Activated T-cell treated with anti-CD3 and anti-CD28 coated beads for 1 hour (primary cell): ENCODE measurements at places on chromosomes 2 and 18.

GRCh38 chr18:11512096-11513025, 97.0 kb upstream of the SLC35G4 start:
- DNase-seq: no peak

- no peak for DNase-seq
These were observed 89.6 kb downstream of the BCL2 start for GRCh38 chr18:63229971-63230370.

- no peak for DNase-seq
These were observed 47.5 kb downstream of the PTGR3 start for GRCh38 chr18:75161256-75162028.

- DNase-seq: no peak
These were observed 21.3 kb upstream of the ICOS start for GRCh38 chr2:203915256-203915655.

DNA sequence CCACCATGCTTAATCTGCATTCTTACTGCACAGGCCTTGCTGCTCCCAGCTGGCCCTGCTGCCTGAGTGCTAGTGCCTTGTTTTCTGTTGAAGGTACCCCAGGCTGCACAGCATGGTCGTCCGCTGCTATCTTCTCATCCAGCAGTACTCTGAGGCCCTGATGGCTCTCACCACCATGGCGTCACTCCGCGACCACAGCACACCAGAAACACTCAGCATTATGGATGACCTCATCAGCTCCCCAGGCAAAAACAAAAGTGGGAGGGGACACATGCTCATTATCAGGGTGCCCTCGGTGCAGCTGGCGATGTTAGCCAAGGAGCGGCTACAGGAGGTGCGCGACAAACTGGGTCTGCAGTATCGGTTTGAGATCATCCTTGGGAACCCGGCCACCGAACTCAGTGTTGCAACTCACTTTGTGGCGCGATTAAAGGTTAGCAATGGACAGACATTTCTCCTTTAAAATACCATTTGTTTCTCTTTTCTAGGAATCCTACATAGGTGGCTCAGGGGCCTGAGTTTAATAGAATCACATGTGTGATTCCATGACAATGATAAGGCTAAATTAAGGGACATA, 110.5 kb downstream of the ESCO1 start:
- no peak for DNase-seq

- no peak for DNase-seq
These were observed 97.6 kb upstream of the AGAP1 start for GRCh38 chr2:235396071-235396846.

DNA sequence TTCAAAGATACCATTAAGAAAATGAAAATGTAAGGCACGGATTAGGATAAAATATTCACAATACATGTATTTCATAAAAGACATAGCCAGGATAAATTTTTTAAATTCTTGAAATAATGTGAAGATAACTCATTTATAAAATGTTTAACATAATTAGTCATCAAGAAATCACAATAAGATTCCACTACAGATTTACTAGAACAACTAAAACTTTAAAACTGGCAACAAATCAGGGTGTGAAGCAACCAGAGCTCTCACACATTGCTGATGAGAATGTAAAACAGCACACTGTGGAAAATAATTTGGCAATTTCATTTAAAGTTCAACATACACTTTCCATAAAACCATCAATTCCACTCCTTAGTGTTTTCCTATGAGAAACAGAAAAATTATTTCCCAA, 89.6 kb upstream of the UBE2E3 start:
- DNase-seq: no peak

DNA sequence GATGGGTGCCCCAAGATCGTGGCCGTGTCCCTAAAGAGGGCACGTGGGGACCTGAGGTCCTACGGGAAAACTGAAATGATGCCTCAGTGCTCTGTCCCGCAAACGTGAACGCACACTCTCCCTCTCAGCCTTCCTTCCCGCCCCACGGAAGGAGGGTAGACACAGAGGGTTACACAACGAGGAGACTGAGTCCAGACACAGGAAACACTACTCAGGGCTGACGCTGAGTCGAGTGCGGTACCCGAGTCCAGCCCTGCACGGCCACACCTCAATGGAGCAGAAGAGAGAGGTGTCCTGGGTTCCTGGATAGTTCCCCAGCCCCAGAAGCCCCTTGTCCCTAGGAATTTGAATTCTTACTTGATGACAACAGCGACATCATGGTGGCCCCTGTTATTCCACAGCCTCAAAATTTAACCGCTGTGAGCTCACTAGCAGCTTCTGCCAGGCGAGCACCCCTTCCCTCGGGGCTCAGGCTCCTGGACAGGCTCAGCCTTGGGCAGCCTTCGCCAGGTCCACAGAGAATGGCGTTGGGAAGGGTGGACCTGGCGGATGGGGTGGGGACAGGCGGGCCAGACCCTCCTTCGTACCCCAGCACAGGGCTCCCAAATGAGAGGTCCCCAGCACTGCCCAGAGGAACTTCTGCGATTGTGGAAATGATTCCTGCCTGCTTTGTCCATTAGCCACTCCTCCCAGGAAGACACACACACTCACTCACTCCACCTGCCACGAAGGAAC, 980 bp upstream of the RNPEPL1 start:
- no peak for DNase-seq

GRCh38 chr18:26717123-26717719, 148.3 kb downstream of the AQP4 start:
- no peak for DNase-seq

DNA sequence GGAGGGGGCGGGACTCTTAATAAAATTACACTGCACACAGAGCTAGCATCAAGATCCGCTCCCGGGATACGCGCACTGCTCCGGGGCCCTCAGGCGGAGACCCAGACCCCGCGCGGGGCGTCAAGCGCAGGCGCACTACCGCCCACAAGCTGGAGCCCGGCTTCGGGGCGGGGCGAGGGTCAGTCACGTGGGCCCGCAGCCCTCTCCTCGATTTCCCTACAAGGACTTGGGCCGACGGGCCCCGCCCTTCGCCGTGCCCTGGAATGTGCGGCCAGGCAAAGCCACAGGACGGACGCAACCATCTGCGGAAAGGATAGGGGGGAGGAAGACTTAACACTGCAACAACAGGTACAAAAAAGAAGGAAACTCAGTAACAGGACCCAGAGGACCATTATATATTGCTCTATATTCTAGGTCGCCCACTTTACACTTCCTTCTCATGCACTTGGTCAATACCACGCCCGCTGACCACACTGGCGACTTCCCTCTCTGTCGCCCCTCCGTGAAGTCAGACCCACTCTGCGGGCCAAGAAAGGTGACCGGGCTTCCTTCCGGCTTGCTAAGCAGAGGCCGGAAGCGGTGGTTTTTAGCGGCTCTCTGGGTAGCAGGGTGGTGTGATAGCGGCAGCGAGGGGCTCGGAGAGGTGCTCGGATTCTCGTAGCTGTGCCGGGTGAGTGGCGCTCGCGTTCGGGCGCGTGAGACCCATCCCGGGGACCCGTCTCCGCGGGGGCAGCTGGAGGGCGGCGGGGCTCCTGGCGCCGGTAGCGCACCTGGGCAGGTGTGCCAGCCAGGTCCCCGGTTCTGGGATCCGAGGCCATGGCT, at the start of gene MYL12A:
Gene MYL12A, plus strand, starts transcription at position 562 of the 822 bp plus-strand sequence. CDS start 5,447 bp downstream, outside the sequence.
- DNase-seq: peak; percentile 84

DNA sequence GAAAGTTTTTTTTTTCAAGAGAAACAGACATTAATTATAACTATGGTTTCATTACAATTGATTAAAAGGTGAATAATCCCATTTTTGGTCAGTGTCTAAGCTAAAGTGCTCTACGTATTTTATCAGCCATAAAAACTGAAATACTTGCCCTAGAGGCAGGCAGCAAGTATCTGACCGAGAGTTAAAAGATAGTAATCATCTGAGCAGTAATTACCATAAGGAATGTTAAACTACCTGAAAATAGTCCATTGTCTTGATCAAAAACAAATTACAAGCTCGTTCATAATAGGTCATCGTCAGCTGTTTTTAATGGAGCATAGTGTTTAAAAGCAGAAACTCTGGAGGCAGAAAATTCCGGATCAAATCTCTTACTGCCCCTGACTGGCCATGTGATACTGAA, 105.7 kb upstream of the ZEB2 start:
- DNase-seq: no peak

DNA sequence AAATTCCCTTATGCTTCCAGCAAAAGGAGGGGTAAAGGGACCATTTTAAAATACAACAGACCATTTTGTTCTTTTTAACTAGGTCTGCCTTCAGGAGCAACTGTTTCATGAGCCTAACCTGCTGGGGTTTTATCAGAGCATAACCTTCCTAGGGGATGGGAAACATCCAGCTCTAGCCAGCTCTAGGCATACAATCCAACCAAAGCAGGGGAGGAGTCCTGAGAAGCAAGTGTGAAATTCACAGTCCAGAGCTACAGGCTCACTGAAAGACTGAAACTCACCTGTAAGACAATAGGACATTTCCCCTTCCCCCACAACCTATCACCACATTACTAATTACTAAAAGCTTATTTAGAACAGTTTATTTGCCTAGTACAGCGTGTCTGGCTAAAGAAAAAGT, 1296.6 kb upstream of the DDX18 start:
- DNase-seq: no peak

- no peak for DNase-seq
These were observed 78.0 kb upstream of the WIPF1 start for GRCh38 chr2:174675615-174676014.

DNA sequence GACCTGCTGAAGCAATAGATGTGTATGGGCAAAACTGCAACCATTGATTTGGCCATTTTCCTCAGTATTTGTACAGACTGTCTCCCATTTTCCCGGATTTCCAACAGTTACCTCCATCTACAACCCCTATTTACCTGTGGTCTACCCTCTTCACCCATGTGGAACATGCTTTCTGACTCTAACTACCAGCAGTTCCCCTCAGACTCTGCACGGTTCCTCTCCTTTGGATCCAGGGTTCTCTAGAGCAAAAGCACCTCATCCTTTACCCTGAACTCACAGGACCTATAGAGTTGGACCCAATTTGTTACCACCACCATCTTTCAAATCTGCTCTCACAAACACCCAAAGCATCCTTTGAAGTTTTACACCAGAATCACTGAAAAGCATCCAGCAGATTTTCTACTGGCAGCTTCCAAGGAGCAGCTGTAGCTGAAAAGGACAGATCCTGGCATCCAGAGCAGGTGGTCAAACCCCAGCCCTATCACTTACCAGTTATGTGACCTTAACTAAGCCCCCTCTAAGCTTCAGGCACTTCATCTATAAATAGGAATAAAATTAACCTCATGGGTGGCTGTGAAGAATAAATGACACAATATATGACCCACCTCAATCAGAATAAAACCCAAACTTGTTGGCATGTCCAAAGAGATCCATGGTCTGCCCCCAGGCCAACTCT, 15.3 kb downstream of the CYTIP start:
- no peak for DNase-seq

DNA sequence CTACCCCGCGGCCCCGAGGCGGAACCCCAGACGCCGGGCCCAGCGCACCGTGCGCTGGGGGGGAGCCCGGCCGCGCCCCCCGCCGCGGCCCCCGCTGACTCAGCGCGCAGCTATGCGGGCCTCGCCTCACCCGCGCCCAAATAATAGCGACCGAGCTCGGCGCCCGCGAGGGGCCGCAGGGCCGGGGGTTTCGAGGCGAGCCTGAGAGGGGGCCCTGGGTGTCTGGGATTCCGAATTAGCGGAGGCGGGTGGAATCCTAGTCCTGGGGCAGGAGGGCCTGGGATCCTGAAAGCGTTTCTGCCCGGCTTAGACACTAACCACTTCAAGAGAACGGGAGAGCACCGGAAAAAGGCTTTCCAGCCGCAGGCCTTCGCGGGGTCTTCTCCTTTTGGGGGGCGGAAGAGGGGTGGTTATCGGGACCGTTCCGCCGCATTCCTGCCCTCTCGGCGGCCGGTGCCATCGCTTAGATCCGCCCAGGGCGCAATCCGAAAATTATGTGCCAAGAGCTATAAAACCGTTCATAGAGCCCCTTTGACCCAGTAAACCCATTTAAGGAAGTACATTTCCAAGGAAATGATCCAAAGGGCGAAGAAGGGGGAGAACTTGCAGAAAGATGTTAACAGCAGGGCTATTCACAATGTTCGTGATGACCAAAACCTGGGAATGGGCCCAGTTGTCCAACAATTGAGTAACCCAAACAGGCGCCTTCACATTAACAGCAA, 681 bp upstream of the ROCK2 start:
- DNase-seq: no peak

DNA sequence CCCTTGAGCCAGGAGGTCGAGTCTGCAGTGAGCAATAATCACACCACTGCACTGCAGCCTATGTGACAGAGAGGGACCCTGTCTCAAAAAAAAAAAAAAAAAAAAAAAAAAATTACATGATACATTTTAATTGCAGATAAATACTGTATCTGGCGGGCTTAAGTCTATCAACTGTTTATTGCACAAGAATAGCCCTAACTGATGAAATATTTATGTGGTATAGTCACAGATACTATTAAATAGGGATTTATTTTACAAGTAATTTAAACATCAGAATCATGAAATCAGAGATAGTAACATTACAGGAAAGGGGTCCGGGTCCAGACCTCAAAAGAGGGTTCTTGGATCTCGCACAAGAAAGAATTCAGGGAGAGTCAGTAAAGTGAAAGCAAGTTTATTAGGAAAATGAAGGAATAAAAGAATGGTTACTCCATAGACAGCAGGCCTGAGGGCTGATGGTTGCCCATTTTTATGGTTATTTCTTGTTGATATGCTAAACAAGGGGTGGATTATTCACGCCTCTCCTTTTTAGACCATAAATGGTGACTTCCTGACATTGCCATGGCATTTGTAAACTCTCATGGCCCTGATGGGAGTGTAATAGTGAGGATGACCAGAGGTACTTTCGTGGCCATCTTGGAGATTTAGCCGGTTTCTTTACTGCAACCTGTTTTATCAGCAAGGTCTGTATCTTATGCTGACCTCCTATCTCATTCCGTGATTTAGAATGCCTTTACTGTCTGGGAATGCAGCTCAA, 166.6 kb downstream of the PMAIP1 start:
- no peak for DNase-seq

DNA sequence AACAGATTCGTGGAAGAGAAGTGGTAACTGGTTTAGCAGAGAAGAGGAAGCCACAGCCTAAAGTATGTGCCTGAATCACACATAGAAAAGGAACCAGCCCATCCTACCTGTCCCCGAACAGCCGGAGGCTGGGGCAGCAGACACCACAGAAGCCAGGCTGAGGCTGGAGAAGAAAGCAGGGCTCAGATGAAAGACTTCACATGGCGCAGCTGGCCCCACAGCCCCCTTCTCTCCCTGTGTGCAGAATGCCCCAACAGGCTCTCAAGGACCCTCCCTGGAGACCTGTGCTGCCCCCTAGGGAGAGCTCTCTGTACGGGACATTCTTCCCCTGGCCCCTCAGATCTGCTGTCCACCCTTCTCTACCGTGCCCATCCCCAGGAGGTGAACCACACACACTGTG, 83.5 kb upstream of the RAB12 start:
- no peak for DNase-seq

- no peak for DNase-seq
These were observed 186.1 kb upstream of the STON1 start for GRCh38 chr2:48343571-48344440.

- no peak for DNase-seq
These were observed 502.2 kb downstream of the NRXN1 start for GRCh38 chr2:50529600-50530218.

DNA sequence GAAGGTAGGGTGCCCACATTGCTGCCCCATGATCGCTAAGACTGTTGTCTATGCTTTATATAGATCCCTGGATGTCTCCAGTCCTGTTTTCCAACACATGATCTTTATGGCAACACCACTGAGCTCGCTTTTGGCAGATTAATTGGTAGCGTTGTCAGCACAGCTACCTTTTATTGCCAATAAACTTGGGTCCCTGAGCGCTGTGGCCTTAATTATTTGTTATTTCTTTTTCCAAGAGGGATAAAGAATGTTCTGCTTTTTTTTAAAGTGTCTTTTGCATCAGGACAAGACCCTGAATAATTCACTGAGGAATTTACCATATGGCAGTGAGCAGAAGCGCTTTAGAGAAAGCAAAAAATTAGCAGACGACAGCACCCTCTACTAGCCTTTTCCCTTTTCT, 113.5 kb downstream of the COLEC12 start:
- no peak for DNase-seq

GRCh38 chr2:213551526-213551925, 267.3 kb downstream of the SPAG16 start:
- no peak for DNase-seq
